ENCODE measurements at places on chromosomes 2 and 18. TPM values are rescaled to one million over a fixed set of nuclear protein-coding genes. Genes with fewer than 3 reads are reported as not detected.

CFC1 gene
- polyA plus RNA-seq = not detected

GRCh38 chr2:12106440-12107080 is 360.1 kb downstream of the LPIN1 start:
- no peak for DNase-seq
- no peak overlapping the region for H3K4me3 ChIP-seq
- H3K27me3 ChIP-seq = no peaks in the 10 kb centered on the region
- no peak overlapping the region for H3K27ac ChIP-seq
- peaks cover 2% of the 10 kb centered on the region for H3K36me3 ChIP-seq

- DNase-seq = no peak
- no peak overlapping the region for H3K4me3 ChIP-seq
- no peaks in the 10 kb centered on the region for H3K27me3 ChIP-seq
- H3K4me1 ChIP-seq = peaks cover 51% of the 10 kb centered on the region
- no peak overlapping the region for H3K27ac ChIP-seq
Observed at GRCh38 chr2:65397122-65397521, 35.3 kb downstream of the SPRED2 start.

ABCG5 gene
- not detected for polyA plus RNA-seq

Measured in GM12878 (cell line).